ENCODE measurements at places on chromosomes 13 and 19. TPM values are rescaled to one million over a fixed set of nuclear protein-coding genes. Genes with fewer than 3 reads are reported as not detected.

Gene C19orf67
- total RNA-seq: not detected

Gene LAIR2
- total RNA-seq: not detected

- DNase-seq: no peak
These were observed 26.7 kb upstream of the FFAR2 start for GRCh38 chr19:35421362-35421761.

Gene ZNF439
- total RNA-seq: 0.40 TPM

- DNase-seq: no peak
These were observed 632.3 kb downstream of the SLITRK6 start for GRCh38 chr13:85166891-85167290.

DNA sequence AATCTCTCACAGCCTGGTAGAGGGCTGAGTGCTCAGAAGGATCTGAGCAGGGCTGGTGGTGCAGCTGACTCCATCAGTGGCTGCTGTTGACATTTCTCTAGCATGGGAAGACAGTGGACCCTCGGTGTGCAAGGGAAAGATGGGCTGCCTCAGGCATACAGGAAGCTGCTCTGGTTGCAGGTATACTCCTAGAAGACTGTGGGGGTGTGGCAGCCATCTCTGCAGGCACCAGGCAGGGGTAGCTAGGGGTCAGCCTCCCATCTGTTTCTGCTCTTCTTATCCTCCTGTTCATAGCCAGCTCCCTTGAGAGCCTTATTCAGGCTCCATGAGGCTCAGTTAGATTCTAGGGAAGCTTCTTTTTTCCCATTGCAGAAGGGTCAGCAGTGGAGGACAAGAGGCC, 475.5 kb downstream of the TSHZ3 start:
- no peak for DNase-seq

- no peak for DNase-seq
These were observed 101.7 kb downstream of the MIPEP start for GRCh38 chr13:23787464-23787863.

- no peak for DNase-seq
These were observed 1586.1 kb downstream of the OLFM4 start for GRCh38 chr13:54614726-54615125.

DNA sequence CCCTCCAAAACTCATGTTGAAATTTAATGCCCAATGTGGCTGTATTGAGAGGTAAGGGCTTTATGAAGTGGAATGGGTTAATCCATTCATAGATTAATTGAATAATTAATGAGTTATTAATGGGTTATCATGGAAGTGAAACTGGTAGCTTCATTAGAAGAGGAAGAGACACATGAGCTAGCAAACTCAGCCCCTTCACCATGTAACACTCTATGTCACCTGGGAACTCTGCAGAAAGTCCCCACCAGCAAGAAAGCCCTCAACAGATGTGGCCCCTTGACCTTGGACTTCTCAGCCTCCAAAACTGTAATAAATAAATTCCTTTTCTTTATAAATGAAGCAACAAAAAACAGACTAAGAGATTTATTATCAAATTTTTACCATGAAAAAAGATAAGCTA, 223.5 kb downstream of the KLF12 start:
- DNase-seq: no peak

DNA sequence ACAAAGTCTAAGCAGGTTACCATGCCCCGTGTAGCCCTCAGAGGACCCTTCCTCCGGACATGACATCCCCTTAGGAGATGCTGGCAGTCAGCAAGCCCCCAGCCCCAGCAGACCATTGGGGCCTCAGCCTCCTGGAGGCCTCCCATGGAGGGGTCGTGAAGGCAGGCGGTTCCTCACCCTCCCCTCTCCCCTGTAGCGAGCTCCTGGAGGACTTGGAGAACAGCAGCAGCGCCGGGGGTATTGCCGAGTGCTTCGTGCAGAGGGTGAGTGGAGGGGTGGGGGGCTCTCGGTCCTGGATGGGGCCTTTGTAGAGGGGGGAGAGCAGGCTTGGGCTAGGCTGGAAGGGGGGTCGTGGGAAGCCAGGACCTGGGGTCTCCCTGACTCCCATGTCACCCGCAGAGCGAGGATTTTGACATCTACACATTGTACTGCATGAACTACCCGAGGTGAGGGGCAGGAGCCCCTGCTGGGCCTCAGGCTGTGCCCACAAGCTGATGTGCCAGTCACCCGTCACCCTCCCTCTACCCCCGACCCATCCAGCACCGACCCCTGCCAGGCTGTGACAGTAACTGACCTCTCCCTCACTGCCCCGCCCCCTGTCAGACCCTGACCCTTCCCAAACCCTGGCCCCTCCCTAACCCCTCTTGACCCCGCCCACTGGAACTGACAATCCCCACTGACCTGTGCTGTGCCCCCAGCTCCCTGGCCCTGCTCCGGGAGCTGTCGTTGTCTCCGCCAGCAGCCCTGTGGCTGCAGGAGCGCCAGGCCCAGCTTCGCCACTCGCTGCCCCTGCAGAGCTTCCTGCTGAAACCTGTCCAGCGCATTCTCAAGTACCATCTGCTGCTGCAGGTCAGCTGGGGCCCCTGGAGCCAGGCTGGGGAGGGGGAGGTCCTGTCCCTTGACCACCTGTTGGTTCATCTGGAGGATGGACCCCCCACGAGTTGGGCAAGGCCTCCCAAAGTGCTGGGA, 4.0 kb downstream of the PLEKHG2 start:
- DNase-seq: no peak

DNA sequence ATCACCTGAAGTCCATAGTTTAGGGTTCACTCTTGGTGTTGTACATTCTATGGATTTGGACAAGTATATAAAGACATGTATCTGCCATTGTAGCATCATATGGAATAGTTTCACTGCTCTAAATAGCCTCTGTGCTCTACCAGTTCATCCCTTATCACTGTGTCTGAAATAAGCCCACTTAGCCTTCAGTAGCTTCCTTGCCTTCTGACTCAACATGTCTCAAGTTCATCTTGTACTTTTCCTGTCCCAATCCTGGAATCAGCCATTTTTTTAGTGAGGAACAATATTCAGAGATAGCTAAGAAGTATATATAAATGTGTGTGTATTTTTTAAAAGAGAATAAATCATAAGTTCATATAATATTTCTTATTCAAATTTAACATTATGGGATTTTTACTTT, 79.2 kb downstream of the DHRS12 start:
- DNase-seq: no peak

GRCh38 chr13:49587311-49587847, 2.0 kb upstream of the RCBTB1 start:
- DNase-seq: no peak
